ENCODE measurements at places on chromosomes 12 and 14.

DNA sequence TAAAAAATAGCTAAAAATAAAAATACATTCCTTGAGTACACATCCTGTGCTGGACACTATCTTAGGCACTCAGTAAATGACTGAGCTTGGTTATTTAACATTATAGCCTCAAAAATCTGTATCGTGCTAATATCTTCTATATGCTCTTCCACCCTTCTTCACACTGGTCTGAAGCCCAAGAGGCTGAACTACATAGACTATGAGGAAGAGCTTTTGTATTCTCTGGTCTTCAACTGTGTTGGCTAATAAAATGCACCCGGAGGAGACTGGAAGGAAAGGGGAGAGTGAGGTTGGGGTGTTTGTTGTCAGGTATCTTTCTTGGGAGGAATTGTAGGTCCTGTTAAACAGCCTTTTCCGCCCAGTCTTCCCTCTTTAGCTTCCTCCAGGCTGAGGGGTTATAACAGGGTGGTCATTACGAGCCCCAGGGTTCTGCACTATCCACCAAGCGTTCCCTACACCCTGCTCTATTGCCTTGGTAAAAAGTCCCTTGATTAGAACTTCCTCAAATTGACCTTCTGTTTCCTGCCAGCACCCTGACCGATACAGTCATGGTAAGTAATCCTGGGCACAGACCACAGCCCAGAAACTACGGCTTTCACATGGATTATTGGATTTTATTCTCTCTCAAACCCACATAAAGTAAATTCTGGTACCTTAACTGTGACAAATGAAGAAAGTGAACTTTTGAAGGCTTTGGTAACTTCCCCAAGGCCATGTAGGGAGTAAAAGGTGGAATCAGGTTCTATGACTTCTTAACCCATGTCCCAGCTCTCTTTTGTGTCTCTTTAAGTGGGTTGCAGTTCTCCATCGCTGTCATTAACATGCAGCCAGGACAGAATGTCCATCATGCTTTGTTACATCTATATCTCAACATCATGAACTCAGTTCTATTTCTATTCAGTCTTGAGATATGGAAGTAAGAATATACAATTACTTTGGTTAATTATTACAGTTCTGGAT lies 71.3 kb downstream of the PTHLH start:
- no peak for DNase-seq

DNA sequence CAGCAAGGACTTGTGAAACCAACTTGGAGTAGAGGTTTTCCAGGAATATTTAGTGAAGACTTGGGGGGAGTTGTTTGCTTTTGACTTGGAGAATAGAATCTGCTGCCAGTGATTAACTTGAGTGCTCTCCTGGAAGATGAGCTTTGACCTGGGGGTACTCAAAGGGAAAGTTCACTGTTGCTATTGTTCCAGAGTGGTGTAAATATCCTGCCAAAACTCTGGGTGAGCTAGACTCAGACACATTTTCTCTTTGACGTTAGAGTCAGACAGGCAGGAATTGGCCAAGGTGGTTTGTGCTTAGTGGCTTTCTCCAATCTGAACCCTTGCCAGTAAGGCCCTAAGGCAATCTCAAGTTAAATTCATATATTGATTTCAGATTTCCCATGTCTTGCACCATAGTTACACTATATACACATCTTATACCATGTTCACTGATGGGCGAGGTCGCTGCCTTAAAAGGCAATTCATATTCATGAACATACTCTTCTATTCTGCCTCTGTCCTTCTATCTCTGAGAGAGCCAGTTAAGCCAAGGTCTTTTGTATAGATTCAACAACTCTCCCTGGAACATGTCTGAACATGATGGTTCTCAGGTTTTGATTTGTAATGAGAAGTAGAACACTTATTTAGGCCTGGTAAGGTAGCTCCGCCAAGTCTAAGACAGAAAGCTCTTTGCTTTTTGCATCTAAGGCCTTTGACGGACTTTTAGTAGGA lies 204.6 kb upstream of the SLC38A2 start:
- no peak for DNase-seq

DNA sequence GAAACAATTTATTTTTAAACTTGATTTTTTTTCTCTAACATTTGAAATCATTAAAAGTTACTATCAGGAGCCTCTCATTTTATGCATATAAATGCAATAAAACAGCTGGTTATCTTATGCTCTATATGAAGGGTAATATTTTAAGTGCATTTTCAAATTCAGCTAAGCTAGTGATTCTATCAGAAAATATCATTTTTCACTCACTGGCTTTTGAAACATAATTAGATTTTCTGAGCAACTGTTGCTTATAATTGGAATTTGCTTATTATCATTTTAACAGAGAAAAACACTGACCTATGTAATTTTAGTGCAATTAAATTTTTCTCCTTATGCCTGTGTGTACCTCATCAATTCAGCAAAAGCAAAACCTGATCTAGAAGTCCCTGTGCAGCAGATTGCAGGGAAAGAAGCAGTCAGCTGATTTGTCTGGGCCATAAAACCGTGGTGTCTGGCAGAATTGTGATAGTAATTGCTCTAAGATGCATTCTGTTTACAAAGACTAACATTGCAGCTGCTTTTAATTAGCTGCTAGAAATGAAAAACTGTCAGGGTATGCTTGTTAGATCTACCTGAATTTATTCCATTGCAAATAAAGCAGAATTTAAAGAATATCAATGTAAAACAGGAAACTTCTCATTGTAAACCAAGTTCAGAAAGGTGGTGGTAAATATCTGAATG lies 75.0 kb downstream of the BICD1 start:
- DNase-seq, result no peak

DNA sequence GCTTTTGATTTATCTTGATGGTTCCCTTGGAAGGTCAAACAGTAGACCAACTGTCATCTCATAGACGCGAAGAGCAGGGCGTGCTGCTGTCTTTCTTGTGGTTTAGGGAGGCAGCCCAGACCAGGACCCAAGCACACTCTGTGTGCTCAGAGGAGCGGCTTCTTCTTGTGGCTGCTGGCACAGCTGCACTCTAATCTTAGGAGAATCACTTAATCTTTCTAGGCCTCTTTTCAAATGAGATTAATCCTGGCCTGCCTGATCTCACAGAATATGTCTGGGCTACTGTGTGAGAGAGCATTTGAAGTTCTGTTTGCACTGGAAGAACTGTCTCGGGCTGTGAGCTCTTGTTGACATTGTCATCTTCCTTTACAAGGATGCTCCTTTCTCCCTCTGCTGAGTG lies 60.0 kb upstream of the TRAF3 start:
- no peak for DNase-seq

- DNase-seq, result no peak
Observed at GRCh38 chr14:88196925-88197324, 126.1 kb downstream of the KCNK10 start.

GRCh38 chr12:99772274-99772673 lies 124.7 kb downstream of the GARIN6 start:
- no peak for DNase-seq

DNA sequence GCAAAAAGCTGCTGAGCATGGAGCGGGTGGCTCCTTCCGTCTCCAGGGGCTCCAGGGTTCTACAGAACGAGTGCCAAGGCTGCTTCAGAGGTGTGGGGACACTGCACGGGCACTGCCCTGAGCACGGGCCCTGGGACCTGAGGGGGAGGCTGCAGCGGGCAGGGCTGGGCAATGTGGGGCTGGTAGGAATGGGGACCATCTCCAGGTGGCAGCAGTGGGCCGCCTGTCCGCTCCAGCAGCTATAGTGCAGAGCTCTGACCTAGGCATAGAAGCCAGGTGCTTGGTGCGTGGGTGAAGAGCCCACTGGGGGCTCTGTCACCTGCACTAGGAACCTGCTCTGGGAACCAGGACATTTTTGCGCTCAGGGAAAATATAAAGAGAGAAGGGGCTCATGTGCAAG lies 22.3 kb downstream of the HDAC7 start:
- no peak for DNase-seq

DNA sequence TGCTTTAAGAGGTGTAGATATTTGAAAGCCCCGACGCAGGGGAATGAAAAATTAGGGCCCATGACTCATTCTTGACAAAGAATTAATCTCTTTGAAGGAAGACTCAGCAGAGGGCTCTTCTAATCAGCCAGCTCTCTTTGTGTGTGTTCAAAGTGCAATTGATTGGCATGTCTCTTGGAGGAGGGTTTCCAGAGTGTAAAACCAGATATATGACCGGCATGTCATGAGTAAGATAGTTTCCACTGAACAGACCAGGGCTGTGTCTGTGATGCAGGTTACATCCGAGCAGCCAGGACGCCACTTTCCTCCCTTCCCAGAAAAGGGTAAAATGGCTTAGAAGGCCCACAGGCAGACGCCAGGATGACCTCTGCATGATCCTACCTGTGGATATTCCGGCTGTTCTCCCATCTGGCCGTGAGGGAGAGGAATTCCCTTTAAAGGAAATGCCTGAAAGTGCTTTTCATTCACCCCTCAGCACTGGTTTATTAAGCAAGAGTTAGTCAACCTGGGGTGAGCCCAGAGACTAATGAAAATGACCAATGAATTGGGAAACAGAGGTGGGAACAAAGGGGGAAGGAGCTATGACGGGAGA lies 7.2 kb upstream of the KRT75 start:
- DNase-seq, result no peak

GRCh38 chr14:23569443-23570151 lies 2.0 kb upstream of the AP1G2 start:
- no peak for DNase-seq

DNA sequence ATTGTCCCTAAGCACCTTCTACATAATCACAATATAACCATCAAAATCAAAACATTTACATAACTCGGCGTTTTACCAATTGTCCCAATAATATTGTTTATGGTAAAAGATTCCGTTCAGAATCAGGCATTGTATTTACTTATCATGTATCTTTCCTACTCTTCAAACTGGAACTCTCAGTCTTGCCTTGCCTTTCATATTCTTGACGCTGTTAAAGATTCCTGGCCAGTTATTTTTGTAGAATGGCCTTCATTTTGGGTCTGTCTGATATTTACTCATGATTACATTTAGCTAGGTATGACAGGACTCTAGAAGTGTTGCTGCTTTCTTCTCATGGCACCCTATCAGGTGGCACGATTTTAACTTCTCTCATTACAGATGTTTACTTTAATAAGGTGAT lies 850 bp upstream of the HEATR5A start:
- DNase-seq, result no peak

DNA sequence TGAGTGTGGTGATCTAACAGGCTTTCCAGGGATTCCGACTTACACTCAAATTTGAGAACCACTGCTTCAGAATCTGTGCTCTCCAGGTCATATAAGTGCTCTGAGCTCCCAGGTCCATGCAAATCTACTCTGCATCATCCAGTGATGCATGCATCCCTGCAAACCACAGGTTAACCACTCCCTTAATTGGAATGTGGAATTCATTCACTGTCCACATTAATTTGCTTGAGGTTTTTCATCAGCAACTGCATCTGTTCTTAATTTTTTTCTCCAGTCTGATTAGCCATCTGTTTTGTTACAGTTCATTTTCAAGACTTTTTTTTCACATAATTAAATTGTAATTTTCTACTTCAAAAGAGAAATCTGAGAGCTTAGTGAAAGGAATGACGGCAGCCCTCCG lies 43.4 kb upstream of the RIN3 start:
- DNase-seq, result no peak

DNA sequence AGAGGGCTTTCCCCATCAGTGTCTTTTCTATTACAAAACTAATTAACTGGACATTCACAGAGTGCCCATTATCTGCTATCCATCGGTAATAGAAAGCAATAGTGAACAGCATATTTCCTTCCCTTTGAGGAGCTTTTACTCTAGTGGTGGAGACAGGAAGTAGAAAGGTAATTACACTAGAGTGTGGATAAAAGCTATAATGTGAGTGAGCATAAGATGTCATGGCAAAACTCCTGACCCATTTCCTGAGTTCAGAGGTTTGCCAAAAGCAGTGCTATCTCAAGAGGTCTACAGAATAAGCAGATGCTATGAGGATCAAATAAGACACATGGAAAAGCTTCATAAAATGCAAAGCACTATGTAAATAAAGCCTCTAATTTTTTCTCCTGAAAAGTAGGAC lies 24.0 kb downstream of the TIMELESS start:
- DNase-seq, result no peak

DNA sequence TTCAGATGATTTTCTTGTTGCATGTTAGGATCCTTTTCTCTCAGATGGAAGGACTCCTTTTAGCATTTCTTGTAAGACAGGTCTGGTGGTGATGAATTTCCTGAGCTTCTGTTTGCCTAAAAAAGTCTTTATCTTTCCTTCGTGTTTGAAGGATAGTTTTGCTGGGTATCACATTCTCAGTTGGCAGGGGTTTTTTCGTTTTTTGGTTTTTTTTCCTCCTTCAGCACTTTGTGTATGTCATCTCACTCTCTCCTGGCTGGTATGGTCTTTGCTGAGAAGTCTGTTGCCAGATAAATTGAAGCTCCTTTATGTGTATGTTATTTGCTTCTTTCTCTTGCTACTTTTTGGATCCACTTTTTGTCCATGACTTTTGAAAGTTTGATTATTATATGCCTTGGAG lies 15.6 kb upstream of the TXNRD1 start:
- no peak for DNase-seq

DNA sequence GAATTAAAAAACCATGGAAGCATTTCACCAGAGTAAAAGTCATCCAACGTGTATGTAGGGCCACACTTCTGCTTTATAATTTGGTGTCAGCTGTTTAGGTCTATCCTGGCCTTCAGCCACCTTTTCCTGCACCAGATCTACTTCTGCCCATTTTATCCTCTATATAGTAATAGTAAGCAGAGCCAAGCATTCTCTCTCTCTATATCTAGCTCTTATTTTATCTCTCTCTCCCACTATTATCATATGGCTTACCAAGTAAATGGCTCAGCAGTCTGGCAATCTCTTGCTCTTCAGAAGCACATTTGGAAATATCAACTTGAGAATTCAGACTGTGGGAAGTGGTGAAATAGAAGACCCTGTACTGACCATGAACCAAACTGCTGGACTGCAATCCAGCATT lies 84.1 kb upstream of the FKBP4 start:
- DNase-seq, result no peak

DNA sequence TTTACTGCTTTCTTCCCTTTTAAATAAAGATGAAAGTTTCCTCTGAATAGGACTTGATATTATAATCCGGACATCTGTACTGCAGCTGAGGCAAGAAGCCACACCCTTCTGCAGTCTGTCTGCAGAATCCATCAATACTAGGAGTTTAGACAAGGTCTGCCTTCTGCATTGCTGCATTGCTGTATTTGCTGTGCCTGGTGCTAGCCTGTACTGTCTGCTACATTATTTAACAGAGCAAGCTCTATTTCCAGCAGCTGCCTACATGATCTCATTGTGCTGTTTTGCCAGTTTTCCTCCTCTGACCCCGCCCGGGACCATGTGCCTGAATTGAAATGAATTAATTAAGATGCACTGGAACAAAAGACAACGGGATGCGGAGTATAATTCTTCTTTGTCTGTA lies 1.7 kb downstream of the TUBA1A start:
- DNase-seq, result no peak

GRCh38 chr14:95222151-95222631 lies 64.9 kb upstream of the DICER1 start:
- no peak for DNase-seq
